ENCODE measurements at places on chromosomes 4 and X.

GRCh38 chrX:10015723-10016518 lies 48.8 kb downstream of the CLDN34 start:
- no peak for DNase-seq

DNA sequence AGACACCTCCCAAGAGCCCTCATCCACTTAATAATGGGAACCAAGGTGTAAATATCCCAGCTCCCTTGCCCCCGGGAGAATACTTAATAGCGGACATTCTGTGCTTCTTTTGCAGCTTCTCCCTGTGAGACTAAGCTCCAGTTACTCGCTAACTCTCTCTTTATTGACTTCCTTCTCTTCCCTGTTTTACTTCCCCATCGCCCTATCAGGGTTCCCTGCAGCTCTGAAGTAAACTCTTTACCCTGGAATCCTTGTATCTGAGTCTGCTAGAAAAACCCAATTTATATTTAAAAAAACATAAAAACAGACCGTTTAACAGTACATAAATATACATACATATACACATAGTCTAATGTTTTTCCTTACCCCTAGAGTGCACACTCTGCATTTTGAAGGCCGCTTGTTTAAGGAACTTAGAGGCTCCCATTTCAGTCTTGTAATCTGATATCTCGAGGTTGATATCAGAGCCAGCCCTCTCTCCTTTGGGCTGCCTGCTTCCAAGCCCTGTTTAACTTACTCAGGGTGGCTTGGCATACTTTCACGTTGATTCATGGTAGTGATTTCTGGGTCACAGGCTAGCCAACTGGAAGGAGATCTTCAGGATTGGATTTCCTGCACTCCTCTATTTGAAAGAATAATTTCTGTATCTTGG lies 177.4 kb upstream of the SCML1 start:
- no peak for DNase-seq

GRCh38 chr4:52028970-52029369 lies 8.8 kb upstream of the LRRC66 start:
- DNase-seq, result no peak

GRCh38 chrX:65203545-65203944 lies 227.3 kb upstream of the ZC4H2 start:
- DNase-seq, result no peak

DNA sequence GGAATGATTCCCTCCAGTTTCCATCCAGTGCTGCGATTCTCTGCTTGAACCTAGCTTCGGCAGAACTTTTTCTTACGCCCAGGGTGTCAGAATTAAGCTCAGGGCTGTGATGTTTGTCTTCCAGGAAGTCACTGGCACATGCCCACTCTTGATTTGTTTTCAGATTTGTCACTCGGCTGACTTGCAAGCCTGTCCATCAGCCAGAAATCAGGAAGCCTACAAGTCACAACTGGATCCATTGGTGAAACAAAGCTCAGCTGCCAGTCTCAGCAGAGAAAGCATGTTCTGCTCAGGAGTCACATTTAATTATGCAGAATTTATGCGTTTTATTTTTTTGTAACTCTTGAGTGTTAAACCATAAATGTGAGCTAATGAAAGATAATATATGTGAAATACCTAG lies 38.2 kb upstream of the PNPLA4 start:
- DNase-seq, result no peak

DNA sequence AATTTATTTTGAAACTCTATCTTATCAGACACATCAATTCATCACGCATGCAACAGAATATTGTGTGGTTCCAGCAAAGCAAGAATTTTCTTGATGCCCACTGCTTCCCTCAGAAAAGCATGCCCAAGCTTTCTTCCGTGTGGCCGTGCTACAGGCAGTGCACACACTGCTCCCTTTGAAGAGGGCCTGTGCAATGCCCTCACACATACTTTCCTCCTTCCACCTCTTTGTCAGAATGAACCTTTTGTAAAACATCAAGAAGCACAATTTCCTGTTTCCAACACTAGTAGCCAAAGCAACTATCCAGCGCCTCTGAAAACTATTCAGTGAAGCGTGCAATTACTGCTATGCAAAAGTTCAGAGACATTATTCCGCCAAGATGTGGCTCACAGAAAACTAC lies 201.7 kb downstream of the NLGN4X start:
- no peak for DNase-seq

- no peak for DNase-seq
Measured at GRCh38 chrX:136219893-136220292, 31.3 kb downstream of the MAP7D3 start.

DNA sequence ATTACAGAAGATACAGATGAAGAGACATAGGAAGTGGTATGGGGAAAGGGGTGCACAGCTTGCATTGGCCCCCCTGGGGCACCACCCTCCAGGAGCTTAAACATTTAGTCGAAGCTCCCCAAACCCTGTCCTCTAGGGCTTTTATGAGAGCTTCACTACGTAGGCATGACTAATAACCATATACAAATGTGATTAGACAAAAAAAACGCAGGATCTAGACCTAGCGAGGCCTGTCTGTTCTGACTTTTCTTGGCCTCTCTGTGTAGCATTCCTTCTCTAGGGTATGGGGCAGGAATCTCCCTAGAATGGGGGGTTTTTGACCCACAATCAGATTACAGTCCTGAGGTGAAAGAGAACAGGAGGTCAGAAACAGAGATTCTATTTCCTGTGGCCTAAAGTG lies 293.7 kb upstream of the GALNTL6 start:
- no peak for DNase-seq

DNA sequence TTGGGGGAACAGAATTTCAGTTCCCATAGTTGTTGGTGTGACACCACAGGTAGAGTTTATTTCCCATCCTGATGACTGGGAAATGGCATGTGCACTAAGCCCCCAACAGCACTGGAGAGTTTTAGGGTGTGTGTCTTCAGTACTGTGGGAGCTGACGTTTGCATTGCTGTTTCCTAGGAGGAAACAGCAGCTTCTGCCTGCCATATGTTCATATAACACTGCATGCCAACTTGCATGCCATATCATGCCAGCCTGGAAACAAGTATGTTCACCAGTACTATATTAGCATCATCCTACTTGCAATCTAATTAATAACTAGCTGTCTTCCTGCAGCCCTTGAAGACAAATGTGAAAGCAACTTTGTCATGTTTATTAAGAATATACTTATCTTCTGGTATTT lies 58.2 kb downstream of the NAA11 start:
- peak; percentile 88 for DNase-seq

DNA sequence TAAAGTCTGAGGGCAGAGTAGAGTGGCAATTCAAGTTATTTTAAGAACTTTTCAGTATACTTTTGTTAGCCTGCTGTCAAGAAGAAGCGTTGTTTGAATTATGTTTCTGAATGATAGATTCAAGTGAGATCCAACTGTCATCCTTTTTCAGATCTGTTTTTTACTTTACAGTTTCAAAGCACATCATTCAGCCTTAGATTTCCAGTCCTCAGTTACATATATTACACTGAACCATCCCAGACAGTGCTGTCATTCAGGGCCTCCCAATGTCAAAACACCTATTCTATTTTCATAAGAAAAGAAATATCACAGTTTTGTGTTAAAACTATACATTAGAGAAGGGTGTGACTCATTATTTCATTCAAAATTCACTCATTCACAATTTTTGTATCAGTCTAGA lies 856.9 kb downstream of the ADGRL3 start:
- no peak for DNase-seq

GRCh38 chr4:41644915-41645295 lies 103.6 kb downstream of the PHOX2B start:
- DNase-seq, result no peak

DNA sequence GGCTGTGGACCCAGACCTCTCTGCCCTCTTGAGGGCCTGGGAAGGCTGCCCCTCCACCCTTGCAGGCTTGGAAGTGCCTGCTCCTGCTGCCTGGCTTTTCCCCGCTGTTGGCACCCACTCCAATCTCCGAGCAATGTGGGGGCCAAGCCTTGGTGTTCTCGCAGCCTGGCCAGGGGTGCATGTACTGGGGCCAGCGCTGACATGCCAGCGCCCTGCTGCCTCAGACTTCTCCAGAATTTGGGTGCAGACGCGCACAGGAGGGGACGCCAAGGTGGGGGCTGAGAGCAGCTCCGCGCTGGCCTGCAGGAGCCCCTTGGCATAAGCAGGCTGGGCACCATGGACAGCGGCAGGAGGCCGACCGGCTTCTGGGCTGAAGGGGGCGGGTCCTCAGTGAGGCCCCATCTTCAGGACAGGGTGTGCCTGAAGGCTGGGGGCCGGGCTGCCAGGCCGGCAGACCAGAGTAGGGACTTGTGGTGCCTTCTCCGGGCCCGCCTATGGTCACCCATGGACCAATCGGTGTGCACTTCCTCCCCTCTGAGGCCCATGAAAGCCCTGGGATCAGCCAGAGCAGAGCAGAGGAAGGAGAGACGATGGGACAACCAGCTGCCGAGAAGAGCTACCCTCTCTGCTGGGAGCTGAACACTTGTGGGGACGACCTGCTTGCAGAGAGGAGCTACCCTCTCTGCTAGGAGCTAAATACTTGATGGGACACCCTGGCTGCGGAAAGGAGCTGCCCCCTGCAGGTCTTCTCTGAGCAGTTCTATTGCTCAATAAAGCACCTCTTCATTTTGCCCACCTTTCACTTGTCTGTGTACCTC lies 118.3 kb downstream of the DNAAF6 start:
- DNase-seq, result no peak

DNA sequence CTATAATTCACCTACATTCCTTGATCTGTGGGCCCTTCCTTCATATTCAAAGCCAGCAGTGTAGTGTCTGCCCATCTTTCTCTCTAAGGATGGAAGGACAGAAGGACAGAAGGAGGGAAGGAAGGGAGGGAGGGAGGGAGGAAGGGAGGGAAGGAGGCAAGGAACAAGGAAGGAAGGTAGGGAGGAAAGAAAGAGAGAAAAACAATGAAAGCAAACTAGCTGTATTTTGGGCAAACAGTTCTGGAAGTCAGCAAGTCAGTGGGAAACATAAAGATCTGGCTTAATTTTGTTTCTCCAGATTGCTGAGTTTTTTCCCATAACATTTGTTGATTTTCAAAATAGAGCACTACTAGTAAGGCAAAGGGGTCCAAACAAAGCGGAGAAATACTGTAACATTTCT lies 555.2 kb upstream of the EPHA5 start:
- no peak for DNase-seq

- no peak for DNase-seq
Measured at GRCh38 chr4:1851575-1852410, 4.2 kb downstream of the LETM1 start.

DNA sequence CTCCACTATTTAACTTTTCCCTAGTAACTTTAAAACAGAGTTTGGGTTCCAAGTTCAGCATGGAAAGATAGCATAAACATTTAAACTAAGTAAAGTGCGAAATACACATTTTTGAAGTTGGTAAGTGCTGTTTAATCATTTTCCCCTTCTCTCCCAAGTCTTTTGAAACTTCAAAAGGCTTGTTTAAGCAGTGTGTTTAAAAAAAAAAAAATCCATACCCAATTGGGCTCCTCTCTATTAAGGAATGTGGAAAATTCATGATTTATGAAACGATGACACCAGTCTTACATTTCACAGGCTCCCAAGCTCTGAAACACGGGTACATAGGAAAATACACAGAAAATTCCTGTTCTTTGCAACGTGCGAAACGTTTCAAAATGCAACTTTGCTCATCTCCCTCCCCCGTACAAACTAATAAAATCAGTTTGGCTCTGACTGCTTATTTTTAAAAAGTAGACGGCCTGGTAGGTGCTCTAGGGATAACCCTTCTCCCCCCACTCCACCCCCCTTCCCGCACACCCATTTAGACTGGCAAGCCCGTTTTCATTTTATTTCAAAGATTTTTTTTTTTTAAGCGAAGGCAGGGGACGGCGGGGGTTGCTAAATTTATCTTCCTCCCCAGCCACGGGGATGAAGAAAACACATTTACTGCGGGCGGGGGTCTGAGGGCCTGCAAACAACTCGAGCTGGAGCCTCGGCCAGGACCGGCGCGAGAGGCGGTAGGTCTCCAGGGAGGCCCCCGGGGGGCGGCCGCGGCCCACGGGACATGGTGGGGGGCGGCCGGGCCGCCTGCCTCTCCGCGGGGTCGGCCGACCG lies 786 bp upstream of the ZFX start:
- no peak for DNase-seq

DNA sequence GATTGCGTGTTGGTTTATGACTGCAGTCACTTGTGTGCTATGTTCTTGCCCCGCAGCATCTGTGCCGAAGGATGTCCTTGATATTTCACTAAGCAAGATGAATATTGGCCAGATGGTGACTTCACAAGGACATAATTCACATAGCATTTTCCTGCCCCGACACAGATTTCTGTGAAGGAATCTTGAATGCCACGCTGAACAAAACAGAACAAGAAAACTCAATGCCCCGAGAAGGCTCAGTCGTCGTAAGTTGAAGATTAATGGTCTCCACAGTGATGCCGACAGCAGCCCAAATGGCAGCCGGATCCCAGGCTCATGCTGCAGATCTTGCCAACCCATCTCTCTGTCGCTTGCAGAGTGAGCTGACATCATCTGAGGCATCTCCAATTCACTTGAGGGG lies 145.9 kb downstream of the CPEB2 start:
- DNase-seq, result no peak

DNA sequence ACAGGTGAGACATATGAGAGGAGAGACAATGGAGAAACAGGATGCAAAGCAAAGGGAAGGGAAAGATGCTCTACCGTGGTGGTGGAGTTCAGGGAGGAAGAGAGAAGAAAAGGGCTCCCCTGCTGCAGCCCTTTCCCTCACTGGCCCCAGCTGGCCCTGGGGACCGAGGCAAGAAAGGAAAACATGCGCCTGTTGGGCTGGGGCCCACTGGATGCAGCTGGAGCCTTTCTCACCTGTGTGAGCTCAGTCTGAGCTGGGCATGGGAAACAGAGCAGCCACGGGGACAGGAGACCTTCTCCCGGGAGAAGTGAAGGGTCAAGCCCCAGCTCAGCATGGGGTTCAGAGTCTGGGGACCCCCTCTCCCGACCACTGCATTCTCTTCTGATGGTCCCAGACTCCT lies 11.9 kb downstream of the NXF3 start:
- no peak for DNase-seq

DNA sequence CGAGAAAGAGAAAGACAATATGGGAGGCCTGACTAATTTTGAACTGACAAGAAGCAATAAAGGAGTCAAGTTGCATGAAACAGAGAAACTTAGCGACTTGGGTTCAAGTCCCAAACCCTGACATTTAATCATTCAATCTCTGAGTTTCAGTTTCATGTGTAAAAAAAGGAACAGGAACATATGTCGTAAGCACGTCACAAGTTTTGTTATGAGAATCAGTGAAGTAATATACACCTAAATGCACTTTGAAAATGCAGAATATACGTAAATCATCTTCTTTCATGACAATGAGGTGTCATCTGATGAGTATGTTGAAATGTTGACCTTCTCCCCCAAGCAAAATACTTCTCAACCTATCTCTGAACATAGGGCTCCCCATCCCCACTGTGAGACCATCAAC lies 10.4 kb downstream of the ACOT9 start:
- no peak for DNase-seq

DNA sequence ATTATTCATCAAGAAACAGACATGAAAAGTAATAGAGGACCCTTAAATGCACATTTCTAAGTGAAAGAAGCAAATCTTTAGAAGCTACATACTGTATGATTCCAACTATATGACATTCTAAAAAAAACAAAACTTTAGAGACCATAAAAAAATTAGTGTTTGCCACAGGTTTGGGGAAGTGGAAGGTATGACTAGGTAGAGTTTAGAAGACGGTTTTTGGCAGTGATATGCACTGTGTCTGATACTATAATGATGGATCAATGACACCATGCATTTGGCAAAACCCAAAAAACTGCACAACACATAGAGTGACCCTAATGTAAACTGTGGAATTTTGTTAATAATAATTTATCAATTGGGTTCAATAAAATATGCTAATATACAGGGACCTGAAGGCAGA lies 54.5 kb downstream of the LCORL start:
- DNase-seq, result no peak
